ENCODE measurements at places on chromosomes 1 and 21.
A peak's percentile ranks its signal among the peaks of the same experiment; 100 is the strongest.

- peak overlapping the region; percentile 60 for H3K4me3 ChIP-seq
- peak overlapping the region; percentile 92 for H3K27ac ChIP-seq
- H3K4me1 ChIP-seq, result peaks cover 56% of the 10 kb centered on the region
- H3K36me3 ChIP-seq, result no peaks in the 10 kb centered on the region
Observed at GRCh38 chr1:155978973-155979429, 654 bp upstream of the ARHGEF2 start.

GRCh38 chr1:70361727-70362398 is 7.3 kb upstream of the ANKRD13C start:
- no peaks in the 10 kb centered on the region for H3K36me3 ChIP-seq
- H3K4me3 ChIP-seq, result no peak overlapping the region
- no peaks in the 10 kb centered on the region for H3K4me1 ChIP-seq

DNA sequence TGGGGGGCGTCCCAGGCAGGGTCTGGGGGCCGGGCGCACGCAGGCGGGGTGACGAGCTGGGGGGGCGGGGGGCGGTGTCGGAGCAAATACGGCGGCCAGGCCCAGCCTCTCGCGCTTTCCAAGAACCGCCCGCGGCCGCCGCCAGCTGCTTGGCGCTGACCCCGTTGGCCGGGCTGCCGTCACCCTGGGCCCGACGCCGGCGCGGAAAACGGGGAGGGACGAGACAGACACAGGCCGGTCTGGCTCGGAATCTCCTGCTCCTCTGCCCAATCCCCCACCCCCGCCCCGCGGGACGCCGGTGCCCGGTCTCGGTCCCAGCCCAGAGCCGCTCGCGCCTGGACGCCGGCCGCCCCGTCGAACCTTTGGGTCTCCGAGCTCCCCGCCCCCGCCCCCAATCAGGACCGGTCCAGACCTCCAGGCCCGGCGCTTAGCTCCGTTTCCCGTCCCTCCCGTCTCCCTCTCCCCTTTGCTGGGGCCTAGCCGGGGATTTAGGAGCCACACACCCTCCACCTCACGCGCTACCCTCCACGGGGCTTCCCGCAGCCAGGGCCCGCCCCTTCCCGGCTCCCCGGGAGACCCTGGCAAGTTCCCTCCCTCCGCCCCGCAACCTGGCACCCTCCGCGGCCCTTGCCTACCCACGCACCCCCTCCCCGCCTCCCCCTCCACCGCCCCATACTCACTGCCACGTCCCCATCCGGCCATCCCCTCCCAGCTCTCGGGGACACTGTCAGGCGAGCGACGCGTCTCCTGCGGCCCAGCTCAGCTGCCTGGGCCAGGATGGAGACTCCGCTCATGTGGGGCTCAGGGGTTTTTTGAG is 800 bp upstream of the MMP23B start:
- H3K27ac ChIP-seq, result peak overlapping the region; percentile 61
- H3K4me1 ChIP-seq, result peaks cover 24% of the 10 kb centered on the region
- peaks cover 20% of the 10 kb centered on the region for H3K36me3 ChIP-seq
- H3K27me3 ChIP-seq, result peaks cover 40% of the 10 kb centered on the region

DNA sequence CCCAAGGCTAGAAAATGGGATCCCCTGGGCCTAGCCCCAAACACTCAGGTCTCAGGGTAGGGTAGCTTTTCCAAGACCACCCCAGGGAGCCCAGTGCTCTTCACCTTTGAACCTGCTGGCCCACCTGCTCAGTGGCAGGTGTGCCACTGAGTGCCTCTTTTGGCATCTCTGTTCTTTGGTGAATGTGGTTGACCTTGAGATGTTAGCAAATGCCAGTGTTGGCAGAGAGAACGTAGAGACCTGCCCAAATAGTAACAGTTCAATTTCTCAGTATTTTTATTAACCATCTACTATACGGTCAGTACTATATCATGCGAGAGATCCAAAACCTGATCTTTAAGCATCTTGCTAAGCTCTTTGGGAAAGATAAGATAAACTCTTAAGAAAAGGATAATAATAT is 128.2 kb downstream of the PEX14 start:
- no peak for DNase-seq
- no peaks in the 10 kb centered on the region for H3K36me3 ChIP-seq
- no peak overlapping the region for H3K27ac ChIP-seq
- H3K4me1 ChIP-seq, result no peaks in the 10 kb centered on the region
- H3K27me3 ChIP-seq, result no peaks in the 10 kb centered on the region

GRCh38 chr21:27590271-27590670 is 623.4 kb upstream of the ADAMTS5 start:
- no peaks in the 10 kb centered on the region for H3K4me1 ChIP-seq
- DNase-seq, result no peak
- H3K4me3 ChIP-seq, result no peak overlapping the region
- H3K27me3 ChIP-seq, result no peaks in the 10 kb centered on the region

DNA sequence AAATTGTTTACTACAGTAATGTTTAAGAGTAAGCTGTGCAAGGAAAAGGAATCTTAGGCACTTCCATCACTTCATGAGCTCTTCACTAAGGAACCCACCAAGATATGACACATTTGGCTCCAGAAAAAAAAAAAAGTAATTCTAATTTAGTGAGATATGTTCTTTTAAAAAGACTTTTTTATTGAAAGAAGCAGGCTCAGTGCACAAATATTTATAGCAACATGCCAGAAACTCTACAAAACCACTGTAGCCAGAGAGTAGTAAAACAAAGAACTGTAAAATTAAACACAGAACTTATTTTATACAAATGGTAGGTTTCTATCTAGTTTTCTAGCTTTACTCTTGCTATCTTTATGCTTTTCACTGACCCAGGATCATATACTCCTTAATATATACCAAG is 434.6 kb upstream of the ADGRL2 start:
- no peaks in the 10 kb centered on the region for H3K27me3 ChIP-seq
- no peak for DNase-seq
- no peaks in the 10 kb centered on the region for H3K36me3 ChIP-seq
- H3K27ac ChIP-seq, result no peak overlapping the region
- H3K4me1 ChIP-seq, result no peaks in the 10 kb centered on the region

- no peaks in the 10 kb centered on the region for H3K27me3 ChIP-seq
- no peak for DNase-seq
- H3K27ac ChIP-seq, result no peak overlapping the region
- no peaks in the 10 kb centered on the region for H3K4me1 ChIP-seq
- no peaks in the 10 kb centered on the region for H3K36me3 ChIP-seq
- H3K4me3 ChIP-seq, result no peak overlapping the region
Observed at GRCh38 chr1:90358448-90358847, 358.7 kb downstream of the BARHL2 start.

GRCh38 chr21:34073032-34073748 is at the start of the genes MRPS6 and SLC5A3:
Gene MRPS6, plus strand, starts transcription at chr21:34073578. Its CDS starts 123 bp downstream, at chr21:34073701.
Gene SLC5A3, plus strand, starts transcription at chr21:34073578. Its CDS starts 21,621 bp downstream, at chr21:34095199.
- peaks cover 47% of the 10 kb centered on the region for H3K4me1 ChIP-seq
- no peaks in the 10 kb centered on the region for H3K36me3 ChIP-seq
- peak within 1 kb of the TSS; percentile 63 for H3K4me3 ChIP-seq

GRCh38 chr21:25569711-25570110 is 37.6 kb downstream of the MRPL39 start:
- DNase-seq, result no peak
- no peaks in the 10 kb centered on the region for H3K27me3 ChIP-seq
- no peak overlapping the region for H3K4me3 ChIP-seq
- no peak overlapping the region for H3K27ac ChIP-seq
- H3K36me3 ChIP-seq, result peaks cover 6% of the 10 kb centered on the region

DNA sequence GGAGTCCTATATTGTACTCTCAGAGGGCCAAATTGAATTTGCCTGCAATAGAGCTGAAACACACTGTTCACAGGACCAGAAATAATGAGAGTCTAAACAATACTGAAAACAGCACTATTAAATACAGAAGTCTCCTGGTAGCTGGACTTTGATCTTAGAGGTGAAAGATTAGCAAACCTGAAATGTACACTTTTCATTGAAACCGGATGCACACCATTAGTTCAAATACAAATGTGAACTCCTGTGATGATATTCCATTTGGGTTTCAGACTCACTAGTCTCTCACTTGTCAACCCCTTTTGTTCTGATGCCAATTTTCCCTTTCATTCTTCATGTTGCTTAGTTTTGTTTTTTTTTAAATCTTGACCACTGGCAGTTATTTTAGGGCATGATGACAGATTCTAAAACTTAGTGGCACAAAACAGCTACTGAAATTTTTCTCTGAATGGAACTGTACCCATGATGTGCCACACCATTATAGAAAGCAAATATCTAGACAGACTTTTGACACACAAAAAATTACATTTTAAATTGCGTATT is 5.9 kb upstream of the TNFSF4 start:
- no peaks in the 10 kb centered on the region for H3K27me3 ChIP-seq
- no peaks in the 10 kb centered on the region for H3K36me3 ChIP-seq
- no peak overlapping the region for H3K27ac ChIP-seq
- H3K4me3 ChIP-seq, result no peak overlapping the region
- no peaks in the 10 kb centered on the region for H3K4me1 ChIP-seq
- DNase-seq, result no peak

DNA sequence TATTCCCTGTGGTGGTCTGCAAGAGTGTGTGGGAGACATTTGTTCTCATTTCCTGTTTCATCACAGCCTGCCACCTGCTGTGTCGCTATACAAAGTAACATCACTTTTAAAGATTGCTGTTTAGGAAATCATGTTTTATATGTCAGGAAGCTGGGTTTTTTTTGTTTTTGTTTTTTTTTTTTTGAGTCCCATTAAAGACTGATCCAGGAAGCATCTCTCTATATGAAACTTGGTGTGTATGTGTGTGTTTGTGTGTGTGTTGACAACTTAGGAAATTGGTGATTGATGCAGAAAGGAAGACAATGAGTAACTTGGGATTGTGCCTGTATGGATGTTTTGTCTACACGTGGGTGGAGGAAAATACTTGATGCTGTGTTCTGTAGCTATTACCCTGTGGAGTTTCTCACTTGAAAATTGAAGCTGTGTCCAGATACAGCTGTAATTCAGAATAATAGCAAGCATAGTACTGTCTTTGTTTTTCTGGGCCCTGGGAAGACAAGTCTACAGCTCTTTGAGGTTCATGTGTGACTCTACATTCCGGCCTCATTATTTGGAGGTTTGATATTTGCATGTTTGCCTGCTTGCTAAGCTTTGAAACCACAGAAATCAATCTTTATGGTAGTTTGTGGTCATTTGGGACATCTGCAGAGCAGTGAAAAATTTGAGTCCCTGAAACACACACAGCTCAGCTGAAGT is 47.9 kb downstream of the LAMC1 start:
- H3K4me3 ChIP-seq, result no peak overlapping the region
- peaks cover 35% of the 10 kb centered on the region for H3K4me1 ChIP-seq
- no peak overlapping the region for H3K27ac ChIP-seq
- H3K27me3 ChIP-seq, result no peaks in the 10 kb centered on the region
- H3K36me3 ChIP-seq, result no peaks in the 10 kb centered on the region
- DNase-seq, result no peak

- no peak for DNase-seq
- H3K4me1 ChIP-seq, result peaks cover 5% of the 10 kb centered on the region
- no peak overlapping the region for H3K27ac ChIP-seq
- H3K36me3 ChIP-seq, result no peaks in the 10 kb centered on the region
- H3K4me3 ChIP-seq, result no peak overlapping the region
Observed at GRCh38 chr1:160432371-160432786, 32.0 kb downstream of the VANGL2 start.

DNA sequence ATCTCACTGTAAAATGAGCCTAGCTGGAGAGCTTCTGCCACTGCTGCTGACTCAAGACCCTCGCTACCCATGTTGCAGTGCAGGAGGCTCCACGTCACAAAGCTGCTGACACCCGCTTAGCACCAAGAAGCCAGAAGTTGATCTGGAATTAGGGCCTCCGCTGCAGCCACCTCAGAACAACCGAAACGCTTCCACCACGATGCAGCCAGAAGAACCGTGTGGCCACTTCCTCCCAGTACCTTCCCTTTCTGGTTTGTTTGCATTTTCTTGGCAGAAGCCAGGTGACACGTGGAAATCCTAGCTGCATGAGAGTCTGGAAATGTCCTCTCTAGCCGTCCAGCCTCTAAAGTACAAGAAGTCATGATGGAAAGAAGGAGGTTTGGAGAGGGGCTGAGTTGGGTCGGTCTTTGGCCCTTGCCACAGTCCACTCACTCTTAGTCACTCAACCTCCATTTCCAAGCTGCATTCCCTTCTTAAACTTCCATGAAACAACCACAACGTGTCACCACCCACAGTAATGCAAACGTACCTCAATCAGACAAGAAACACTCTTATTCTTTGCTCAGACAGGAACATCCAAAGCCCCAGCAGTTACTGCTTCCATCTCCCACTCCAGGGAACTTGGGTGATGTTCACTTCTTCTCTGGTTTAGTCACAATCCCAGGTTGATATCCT is 10.0 kb upstream of the CDA start:
- no peaks in the 10 kb centered on the region for H3K4me1 ChIP-seq
- no peak overlapping the region for H3K27ac ChIP-seq
- no peaks in the 10 kb centered on the region for H3K36me3 ChIP-seq
- DNase-seq, result no peak
- H3K4me3 ChIP-seq, result no peak overlapping the region

DNA sequence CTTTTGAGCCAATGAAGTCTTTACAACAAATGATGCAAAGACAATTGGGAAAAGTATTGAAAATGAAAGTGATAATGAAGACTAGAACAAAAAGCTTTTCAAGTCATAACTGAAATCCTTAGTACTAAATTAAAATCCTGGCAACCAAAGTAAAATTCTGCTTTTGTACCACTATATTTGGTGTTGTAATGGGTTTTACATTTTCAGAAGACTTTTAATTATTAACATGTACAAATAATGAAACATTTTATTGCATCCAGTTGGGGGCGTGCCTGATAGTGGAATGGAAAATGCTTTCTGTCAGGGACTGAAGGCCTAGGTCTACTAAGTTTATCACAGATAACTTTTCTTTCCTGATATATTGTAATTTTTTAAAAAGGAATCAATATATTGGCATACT is 89.4 kb downstream of the SDCCAG8 start:
- H3K27me3 ChIP-seq, result no peaks in the 10 kb centered on the region
- H3K27ac ChIP-seq, result no peak overlapping the region
- no peaks in the 10 kb centered on the region for H3K4me1 ChIP-seq
- no peaks in the 10 kb centered on the region for H3K36me3 ChIP-seq

DNA sequence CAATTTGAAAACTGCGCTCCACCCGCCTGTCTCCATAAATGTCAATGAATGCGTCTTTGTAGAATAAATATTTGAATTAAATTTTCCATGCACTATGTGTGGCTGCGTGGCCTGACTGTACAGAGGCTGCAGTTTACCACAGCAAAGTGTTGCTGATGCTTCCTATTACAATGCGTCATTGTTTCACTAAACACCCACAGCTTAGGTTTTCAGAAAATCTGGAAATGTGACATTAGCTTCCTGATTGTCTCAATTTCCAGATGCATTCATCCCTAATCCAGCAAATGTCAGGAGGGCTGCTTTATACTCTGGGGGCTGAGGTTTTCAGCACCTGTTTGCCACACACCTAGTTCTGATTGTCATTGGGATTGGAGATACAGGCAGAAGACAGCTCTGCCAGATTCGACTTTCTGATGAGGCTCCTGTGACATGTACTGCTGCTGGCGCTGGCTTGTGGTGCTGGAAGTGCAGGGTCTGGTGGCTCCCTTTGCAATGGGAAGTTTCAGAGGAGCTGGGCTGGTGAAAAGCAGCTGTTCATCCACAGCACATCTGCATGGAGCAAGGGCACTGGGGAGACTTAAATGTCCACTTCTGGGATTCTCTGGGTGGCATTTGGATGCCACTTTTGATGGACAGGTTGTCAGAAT is 40.0 kb downstream of the URB2 start:
- H3K36me3 ChIP-seq, result no peaks in the 10 kb centered on the region
- DNase-seq, result no peak
- H3K27ac ChIP-seq, result no peak overlapping the region
- H3K27me3 ChIP-seq, result no peaks in the 10 kb centered on the region
- no peak overlapping the region for H3K4me3 ChIP-seq

Data from left lung (tissue), 14 donors.